ENCODE measurements at places on chromosomes 2 and 18.
A peak's percentile ranks its signal among the peaks of the same experiment; 100 is the strongest.

DNA sequence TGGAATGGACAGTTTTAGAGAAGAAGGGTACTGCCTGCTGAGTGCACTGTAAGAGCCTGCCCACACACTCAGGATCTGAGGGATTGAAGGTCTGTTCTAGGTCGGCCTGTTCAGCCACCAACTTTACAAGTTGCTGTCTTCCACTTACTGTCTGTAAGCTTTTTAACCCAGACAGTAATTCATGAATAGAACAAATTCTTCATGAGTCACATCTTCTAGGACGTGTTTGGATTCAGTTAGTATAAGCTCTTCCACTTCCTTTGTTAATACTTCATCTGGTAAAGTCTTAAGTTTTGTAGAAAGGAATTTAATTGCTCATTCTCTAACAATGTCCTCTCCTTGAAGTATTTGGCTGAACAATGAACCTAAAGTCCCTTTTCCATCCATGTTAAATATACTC lies 74.6 kb downstream of the PDE11A start:
- peak overlapping the region; percentile 94 for H3K27ac ChIP-seq
- H3K27me3 ChIP-seq = no peaks in the 10 kb centered on the region
- H3K36me3 ChIP-seq = no peaks in the 10 kb centered on the region
- peaks cover 69% of the 10 kb centered on the region for H3K4me1 ChIP-seq

DNA sequence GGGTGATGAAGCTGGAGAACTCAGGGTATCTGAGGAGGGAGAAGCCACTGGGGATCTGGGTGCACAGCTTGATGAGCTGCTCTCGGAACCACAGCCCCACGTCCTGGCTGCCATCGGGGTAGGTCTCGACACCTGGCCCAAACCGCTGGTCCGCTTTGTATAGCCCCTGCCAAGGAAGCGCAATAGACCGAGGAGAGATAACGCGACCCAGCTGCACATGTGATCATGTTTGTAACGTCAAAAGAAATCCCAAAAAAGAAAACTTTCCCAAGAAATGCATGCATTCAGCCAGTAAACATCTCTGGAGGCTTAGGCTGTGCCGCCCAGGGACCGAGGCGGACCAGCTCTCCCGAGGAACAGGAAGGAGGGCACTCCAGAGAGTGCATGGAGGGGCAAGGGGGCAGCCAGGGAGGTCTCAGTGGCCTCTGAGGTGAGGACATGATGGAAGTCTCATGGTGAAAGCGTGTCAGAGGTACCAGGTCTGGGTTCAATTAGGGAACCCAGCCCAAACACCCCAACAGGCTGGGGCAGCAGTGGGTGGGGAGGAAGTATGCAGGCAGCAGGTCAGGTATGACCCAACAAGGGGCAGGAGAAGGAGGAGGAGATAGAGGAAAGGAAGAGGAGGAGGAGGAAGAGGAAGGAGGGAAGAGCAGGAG lies 28.3 kb downstream of the ANKMY1 start:
- H3K4me3 ChIP-seq = no peak overlapping the region
- no peak overlapping the region for H3K27ac ChIP-seq
- H3K36me3 ChIP-seq = peaks cover 76% of the 10 kb centered on the region
- no peak for DNase-seq
- no peaks in the 10 kb centered on the region for H3K27me3 ChIP-seq

- no peaks in the 10 kb centered on the region for H3K36me3 ChIP-seq
- H3K27ac ChIP-seq = no peak overlapping the region
- no peak overlapping the region for H3K4me3 ChIP-seq
- no peak for DNase-seq
These were observed 6.3 kb upstream of the OTOS start for GRCh38 chr2:240146627-240147278.

- no peak for DNase-seq
- peaks cover 6% of the 10 kb centered on the region for H3K27me3 ChIP-seq
- no peaks in the 10 kb centered on the region for H3K36me3 ChIP-seq
- no peak overlapping the region for H3K27ac ChIP-seq
These were observed 5.3 kb upstream of the IL18R1 start for GRCh38 chr2:102350137-102350793.

DNA sequence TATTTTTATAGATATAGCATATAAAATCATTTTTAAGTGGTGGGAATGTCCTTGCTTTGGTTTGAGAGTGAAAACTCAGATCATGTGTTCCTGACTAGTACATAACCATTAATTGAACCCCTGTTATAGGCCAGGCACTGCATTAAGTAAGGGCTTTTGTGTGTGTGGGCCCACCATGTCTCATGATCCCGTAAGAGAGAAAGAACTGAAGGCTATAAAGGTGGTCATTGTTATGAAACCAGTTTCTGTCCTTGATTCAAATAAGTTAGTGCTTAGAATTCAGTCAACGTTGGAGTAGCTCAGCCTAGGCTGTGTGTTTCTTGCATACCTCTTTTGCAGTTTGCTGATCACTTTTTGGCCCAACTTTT lies 91.5 kb downstream of the LIMS1 start:
- no peaks in the 10 kb centered on the region for H3K36me3 ChIP-seq
- peaks cover 2% of the 10 kb centered on the region for H3K27me3 ChIP-seq
- DNase-seq = no peak
- H3K4me1 ChIP-seq = peaks cover 45% of the 10 kb centered on the region
- H3K27ac ChIP-seq = no peak overlapping the region

All from HFFc6 (cell line).